Activated T-helper 2 cell treated with anti-CD3 and anti-CD28 coated beads, Interferon-gamma antibody, Interleukin-2, Interleukin-4, amounts not matched to agents 10 μg/mL and 5 μg/mL and 100 μg/mL, durations not matched to agents 14 hours and 24 hours and 36 hours (primary cell): ENCODE measurements at places on chromosomes 13 and 19. TPM values are rescaled to one million over a fixed set of nuclear protein-coding genes. Genes with fewer than 3 reads are reported as not detected.
A peak's percentile ranks its signal among the peaks of the same experiment; 100 is the strongest.

Gene ZNF700
- 14.5 and 14.6 TPM in 2 replicates for total RNA-seq

Gene RASIP1
- 0.57 and 1.0 TPM in 2 replicates for total RNA-seq

- H3K27ac ChIP-seq: no peak overlapping the region
- peak; percentile 12 for DNase-seq
- no peaks in the 10 kb centered on the region for H3K27me3 ChIP-seq
Measured at GRCh38 chr19:9406798-9407352, 28.5 kb downstream of the ZNF266 start.

GRCh38 chr13:50910485-50910805 lies 854 bp downstream of the RNASEH2B start:
- H3K4me3 ChIP-seq: peak overlapping the region; percentile 93
- H3K4me1 ChIP-seq: peaks cover 48% of the 10 kb centered on the region
- DNase-seq: no peak
- H3K36me3 ChIP-seq: peaks cover 15% of the 10 kb centered on the region

DNA sequence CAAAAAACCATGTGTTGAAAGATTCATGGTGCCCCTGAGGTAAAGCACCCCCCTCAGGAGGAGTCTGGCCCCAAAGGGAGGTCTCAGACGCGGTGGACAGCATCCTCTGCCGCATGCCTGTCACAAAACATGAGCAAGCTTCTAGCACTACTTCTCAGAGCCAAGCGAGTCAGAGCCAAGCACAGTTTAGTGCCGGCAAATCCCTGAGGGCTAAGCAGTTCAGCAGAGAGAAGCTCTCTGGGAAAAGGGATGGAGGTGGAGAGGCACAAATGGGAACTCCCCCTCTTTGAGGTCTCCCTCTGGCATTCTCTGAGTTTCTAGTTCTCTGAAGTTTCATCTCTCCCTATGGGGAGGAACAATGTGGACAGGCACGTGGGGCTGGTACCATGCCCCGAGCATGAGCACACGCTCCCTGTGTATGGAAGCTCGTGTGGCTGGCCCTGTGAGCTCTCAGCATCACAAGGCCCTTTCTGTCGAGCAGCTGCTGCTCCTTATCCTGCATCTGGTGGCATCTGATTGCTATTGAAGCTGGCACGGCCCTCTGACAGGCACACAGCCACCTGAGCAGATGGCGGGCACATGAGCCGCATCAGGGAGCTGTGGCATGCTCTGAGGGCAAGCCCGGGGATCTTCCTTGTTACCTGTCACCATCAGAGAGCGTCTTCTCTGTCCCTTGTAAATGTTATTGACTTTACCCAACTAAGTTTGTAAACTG lies 325.1 kb downstream of the SLC7A1 start:
- no peaks in the 10 kb centered on the region for H3K4me1 ChIP-seq
- no peak overlapping the region for H3K4me3 ChIP-seq
- no peaks in the 10 kb centered on the region for H3K36me3 ChIP-seq
- no peak overlapping the region for H3K27ac ChIP-seq

DNA sequence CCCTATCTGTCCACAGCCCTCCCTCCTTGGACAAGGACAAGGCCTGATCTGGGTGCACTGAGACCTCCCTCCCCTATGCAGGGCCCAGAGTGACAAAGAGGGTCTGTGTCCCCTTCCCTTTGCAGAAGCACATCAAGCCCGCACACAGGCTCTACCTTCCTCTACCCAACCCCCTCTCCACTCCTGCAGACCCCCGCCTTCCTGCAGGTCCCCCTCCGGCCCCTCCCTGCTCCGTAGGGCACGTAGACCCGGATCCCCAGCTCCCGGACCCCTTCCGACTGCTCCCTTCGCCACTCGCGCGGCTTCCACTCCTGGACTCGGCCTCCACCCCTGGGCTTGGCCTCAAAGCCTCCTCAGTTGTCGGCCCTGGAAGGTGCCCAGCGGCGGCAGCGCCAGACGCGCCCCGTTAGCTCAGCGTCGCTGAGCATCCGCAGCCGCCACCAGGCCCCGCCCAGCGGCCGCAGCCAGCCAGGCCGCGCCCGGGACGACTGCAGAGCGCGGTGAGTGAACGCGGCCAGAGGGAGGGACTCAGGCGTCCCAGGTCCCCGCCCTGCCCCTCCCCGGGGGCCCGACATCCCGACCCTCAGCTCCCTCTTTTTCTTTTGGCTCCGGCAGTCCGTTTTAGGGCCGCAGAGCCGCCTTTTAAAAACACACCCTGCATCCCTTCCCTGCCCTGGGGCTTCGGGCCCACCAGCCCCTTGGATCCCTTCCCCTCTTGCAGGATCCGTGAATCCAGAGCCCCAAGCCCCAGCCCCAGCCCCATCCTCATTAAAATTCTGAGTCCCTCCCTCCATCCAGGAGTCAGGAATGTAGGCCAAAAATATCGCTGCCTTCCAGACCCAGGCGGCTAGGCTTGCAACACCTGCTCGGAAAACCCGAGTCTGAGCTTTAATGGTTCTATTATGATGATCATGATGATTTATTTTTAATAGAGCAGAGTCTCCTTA lies 1.5 kb upstream of the MYADM start:
- H3K27ac ChIP-seq: peak overlapping the region; percentile 98
- peak; percentile 75 for DNase-seq
- peaks cover 7% of the 10 kb centered on the region for H3K36me3 ChIP-seq

DNA sequence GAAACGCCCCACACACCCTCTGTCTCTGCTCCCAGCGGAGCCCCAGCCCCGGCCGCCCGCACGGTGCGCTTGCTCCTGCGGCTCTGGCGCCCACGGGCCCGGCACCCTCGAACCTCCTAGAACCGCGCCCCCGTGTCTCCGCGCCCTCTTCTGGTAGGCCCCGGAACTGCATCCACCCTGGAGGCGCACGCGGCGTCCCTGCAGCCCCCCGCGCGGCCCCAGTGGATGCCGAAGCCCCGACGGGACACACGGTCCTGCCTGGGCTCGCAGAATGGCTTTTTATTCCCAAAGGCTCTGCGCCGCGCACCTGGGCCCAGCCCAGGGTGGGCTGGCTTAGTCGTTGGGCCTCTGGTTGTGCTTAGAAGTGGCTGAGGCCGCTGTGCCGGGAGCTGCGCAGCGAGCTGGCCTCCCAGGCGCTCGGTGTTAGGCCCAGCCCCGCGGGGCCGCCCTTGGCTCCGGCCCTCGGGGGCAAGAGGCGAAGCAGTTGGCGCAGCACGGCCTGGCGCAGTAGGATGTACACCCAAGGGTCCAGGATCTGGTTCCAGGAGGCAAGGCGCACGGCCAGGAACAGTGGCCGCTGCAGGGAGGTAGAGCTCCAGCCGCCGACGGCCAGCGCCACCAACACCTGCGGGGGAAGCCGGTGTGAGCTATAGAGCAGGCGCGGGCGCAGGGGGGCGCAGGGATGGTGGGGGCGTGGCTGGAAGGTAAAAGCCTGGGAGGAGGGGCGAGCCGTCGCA lies 2.8 kb downstream of the PTGER1 start:
- DNase-seq: peak; percentile 75
- no peak overlapping the region for H3K27ac ChIP-seq
- H3K4me3 ChIP-seq: no peak overlapping the region
- H3K4me1 ChIP-seq: peaks cover 16% of the 10 kb centered on the region

DNA sequence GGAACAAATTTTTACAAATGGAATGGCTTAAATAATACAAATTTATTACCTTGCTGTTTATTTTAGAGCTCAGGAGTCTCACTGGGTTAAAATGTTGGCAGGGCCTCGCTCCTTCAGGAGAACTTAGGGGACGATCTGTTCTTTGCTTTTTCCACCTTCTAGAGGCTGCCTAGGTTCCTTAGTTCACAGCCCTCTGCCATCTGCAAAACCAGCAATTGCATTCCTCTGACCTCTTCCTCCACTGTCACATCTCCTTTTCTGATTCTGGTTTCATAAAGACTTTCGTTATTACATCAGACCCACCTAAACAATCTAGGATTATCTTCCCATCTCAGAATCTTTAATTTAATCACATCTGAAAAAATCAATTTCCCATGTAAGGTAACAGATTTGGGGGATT lies 249.6 kb upstream of the SPRY2 start:
- H3K27ac ChIP-seq: no peak overlapping the region
- H3K27me3 ChIP-seq: no peaks in the 10 kb centered on the region
- H3K36me3 ChIP-seq: no peaks in the 10 kb centered on the region
- no peak overlapping the region for H3K4me3 ChIP-seq

GRCh38 chr13:42453091-42453645 lies 120.8 kb upstream of the TNFSF11 start:
- H3K4me3 ChIP-seq: no peak overlapping the region
- no peak overlapping the region for H3K27ac ChIP-seq
- H3K36me3 ChIP-seq: peaks cover 78% of the 10 kb centered on the region
- H3K27me3 ChIP-seq: no peaks in the 10 kb centered on the region
- peaks cover 13% of the 10 kb centered on the region for H3K4me1 ChIP-seq
